Muscle of leg (tissue), 16 donors: ENCODE measurements at places on chromosomes 4 and X. TPM values are rescaled to one million over a fixed set of nuclear protein-coding genes. Genes with fewer than 3 reads are reported as not detected.

GRCh38 chr4:184355111-184355604 lies 119.2 kb downstream of the IRF2 start:
- DNase-seq = peak; percentile 97

DNA sequence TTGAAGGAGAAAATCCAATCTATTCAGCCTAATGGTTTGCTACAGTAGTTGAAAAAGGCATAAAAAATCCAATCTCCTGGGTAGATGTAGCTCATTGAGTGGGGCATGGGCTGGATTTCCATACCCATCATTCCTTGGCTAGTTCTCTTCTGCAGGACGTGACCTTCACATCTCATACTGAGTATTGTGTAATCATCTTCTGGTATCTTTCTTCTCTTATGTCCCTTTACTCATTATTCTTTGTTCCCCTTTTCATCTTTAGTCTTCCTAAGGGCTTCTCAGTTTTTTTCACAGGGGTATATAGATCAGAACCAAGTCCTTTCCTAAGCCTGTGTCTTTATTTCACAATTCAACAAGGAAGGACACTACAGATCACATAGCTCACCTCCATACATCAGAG lies 727.6 kb upstream of the MAGEB2 start:
- DNase-seq = peak; percentile 1

- DNase-seq = peak; percentile 59
These were observed 1.1 kb upstream of the SEPTIN6 start for GRCh38 chrX:119693996-119694451.

DNA sequence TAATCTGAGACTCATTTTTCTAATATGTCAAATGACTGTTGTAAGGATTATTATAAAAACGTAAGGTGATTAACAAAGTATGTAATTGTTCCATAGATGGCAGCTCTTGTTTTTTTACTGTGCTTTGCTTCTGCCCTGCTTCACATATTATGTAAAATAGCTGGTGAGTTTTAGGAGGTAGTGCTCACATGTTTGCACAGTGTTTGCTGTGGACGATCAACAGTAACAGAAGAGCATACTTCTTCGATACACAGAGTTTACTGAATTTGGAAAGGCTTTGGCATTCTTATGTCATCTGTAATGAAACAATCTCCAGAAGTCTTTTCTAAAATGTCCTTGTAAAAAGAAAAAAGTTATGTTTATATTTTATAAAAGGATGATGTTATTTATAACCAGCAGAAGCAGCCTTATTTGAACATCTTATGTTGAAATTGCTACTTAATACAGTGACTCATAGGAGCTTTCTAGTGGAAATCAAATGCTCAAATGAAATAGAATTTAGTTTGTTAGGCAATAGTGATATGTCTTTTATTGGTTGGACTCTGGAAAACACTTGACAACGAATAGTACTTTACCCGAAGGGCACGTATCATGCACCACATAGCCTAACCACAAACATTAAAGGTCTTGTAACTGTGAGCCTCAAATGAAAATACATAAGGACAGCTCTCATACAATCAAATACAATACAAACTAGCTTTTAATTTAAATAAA lies 1.9 kb upstream of the MTTP start:
- DNase-seq = no peak

DNA sequence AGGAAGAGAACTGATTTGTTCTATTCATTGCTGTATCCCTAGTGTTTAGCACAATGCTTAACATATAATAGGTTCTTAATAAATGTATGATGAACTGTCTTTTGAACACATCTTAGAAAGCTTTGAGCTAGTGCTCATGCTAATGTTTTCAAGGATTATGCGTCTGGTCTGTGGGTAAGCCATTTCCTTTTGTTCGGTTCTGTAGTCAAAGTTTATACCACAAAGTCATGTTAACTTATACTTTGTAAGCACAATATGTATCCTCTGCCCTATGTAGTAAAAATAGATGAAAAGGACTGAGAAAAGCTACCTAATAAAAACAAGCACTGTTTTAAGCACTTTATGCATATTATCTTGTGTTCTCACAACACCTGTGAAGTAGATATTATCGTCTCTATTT lies 301.9 kb downstream of the GLUD2 start:
- no peak for DNase-seq

- no peak for DNase-seq
These were observed 139.6 kb downstream of the AASDH start for GRCh38 chr4:56247646-56248045.

The ESX1 gene
- polyA plus RNA-seq = not detected

The GRK4 gene
- 10.6 TPM for polyA plus RNA-seq

The ADH6 gene
- polyA plus RNA-seq = 1.1 TPM
